NCI-H1105 (cell line): ENCODE measurements at places on chromosomes 12 and 14.

- DNase-seq, result no peak
Observed at GRCh38 chr12:67964456-67964855, 24.8 kb upstream of the IFNG-AS1 start.

GRCh38 chr12:47896633-47897032 lies 8.2 kb downstream of the VDR start:
- no peak for DNase-seq

DNA sequence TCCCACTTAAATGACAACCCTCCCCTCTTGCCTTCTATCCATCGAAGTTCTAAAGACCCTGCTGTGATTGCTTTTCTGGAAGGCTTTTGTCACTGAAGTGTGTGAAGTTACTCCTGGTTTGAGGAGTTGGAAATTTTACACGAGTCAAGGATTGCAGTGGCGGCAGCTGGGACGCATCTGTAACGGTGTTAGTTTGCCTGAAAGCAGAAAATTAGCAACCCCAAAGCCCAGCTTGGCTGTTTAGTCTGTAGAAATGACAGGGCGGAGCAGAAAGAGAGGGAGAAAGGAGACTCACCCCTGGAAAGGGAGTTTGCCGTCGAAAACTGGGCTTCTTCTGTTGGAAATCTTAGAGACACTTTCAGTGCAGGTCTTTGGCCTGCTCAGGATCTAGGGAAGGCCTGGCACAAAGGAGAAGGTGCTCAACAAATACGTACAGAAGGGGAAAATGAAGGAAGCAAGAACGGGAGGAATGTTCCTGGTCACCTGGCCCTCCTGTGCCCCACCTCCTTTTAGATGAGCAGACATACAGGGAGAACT lies 931 bp upstream of the MYF5 start:
- no peak for DNase-seq

GRCh38 chr14:89131004-89131750 lies 285.9 kb downstream of the FOXN3 start:
- DNase-seq, result no peak

DNA sequence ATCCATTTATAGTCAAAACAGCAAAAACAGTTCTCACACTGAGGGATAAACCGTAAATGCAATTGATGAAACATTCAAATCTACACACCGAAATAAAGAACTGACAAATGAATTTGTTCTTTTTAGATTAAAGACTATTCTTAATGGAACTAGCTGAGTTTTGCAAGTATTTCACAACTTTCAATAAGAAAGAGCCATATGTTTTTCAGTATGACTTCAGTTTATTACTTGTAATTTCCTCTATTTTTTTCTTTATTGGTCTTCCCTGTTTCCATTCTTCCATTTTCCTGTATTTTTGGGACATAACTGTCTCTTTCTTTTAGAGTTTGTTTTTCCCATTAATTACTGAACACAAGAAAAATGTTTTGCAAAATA lies 4.3 kb downstream of the BCAT1 start:
- no peak for DNase-seq

DNA sequence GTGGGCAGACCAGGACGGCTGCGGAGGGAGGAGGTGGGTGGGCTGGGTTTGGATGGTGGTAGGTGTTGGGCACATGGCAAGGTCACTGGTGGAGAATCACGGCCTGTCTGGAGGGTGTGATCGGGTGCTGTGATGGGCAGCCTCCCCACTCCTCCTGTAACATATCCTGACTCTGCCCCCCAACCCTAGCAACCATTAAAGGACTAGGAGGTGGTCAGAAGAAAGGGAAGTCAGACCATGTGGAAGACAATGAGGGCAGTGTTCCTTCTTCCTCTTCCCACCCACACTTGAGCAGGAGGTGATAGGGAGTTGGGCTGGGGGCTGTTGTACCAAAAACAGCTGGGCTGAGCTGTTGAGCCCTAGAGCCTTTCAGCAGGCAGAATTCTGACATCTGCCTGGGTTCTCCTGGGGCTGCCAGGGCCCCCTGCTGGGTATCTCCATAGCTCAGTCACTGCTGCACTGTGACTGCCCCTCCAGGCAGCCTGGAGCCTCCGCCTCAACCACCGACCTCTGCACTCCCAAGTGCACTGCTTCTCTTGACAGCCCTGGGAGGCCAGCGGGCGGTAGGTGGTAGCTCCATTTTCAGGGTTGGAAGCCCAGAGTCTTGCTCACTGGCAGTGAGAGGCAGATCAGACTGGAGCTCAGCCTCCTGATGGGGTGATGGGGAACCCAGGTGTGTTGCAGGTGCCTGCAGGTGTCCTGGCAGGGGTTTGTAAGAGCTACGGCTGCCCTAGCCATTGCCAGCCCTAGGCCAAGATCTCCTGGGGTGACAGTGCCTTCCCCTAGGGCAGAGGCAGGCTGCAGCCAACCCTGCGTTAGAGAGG lies 15.4 kb downstream of the VASH1 start:
- DNase-seq, result no peak

DNA sequence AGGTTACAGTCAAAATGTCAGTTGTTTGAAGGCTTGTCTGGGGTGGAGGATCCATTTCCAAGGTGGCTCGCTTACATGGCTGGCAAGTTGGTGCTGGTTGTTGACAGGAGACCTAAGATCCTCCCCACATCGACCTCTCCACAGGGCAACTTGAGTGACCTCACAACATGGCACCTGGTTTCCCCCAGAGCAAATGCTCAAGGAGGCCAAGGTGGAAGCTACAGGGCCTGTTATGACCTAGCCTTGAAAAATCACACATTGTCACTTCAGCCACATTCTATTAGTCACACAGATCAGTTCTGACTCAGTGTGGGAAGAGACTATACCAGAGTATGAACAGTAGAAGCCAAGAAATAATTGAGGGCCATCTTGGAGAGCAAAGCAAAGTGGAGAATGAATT lies 11.3 kb upstream of the GNG2 start:
- no peak for DNase-seq

GRCh38 chr12:41264281-41264680 lies 76.2 kb downstream of the PDZRN4 start:
- DNase-seq, result no peak

- DNase-seq, result no peak
Observed at GRCh38 chr12:77213319-77213718, 147.9 kb upstream of the E2F7 start.

- DNase-seq, result no peak
Observed at GRCh38 chr12:75578546-75578945, 67.1 kb upstream of the KRR1 start.

GRCh38 chr14:76337635-76338545 lies 38.0 kb upstream of the ESRRB start:
- DNase-seq, result no peak

GRCh38 chr12:102093319-102093718 lies 26.6 kb downstream of the NUP37 start:
- no peak for DNase-seq

- DNase-seq, result no peak
Observed at GRCh38 chr12:113416091-113416754, 6.0 kb upstream of the SDSL start.

- DNase-seq, result no peak
Observed at GRCh38 chr14:88128816-88129215, 123.9 kb downstream of the GPR65 start.

GRCh38 chr14:94681300-94682060 lies 69.3 kb downstream of the SERPINA3 start:
- DNase-seq, result no peak

DNA sequence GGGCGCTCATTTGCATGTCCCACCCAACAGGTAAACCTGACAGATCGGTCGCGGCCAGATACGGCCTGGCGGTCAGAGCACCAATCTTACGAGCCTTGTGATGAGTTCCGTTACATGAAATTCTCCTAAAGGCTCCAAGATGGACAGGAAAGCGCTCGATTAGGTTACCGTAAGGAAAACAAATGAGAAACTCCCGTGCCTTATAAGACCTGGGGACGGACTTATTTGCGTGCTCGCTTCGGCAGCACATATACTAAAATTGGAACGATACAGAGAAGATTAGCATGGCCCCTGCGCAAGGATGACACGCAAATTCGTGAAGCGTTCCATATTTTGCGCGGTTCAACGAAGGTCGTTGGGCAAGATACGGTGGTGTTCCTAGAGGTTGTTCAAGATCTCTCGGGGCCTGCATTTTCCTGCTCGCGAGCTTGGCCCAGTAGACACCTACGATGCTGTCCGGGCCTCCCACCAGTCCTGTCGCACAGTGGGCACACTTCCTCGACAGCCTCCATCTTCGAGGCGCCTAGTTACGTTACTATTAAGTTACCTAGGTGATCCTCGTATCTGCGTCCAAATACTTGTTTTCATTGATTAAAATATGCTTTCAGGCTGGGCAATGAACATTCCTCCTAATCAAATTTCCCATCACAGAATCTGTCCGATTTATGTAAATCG lies at the start of gene RNU6-7:
Gene RNU6-7, plus strand, starts transcription at position 230 of the 675 bp plus-strand sequence.
- peak; percentile 38 for DNase-seq

DNA sequence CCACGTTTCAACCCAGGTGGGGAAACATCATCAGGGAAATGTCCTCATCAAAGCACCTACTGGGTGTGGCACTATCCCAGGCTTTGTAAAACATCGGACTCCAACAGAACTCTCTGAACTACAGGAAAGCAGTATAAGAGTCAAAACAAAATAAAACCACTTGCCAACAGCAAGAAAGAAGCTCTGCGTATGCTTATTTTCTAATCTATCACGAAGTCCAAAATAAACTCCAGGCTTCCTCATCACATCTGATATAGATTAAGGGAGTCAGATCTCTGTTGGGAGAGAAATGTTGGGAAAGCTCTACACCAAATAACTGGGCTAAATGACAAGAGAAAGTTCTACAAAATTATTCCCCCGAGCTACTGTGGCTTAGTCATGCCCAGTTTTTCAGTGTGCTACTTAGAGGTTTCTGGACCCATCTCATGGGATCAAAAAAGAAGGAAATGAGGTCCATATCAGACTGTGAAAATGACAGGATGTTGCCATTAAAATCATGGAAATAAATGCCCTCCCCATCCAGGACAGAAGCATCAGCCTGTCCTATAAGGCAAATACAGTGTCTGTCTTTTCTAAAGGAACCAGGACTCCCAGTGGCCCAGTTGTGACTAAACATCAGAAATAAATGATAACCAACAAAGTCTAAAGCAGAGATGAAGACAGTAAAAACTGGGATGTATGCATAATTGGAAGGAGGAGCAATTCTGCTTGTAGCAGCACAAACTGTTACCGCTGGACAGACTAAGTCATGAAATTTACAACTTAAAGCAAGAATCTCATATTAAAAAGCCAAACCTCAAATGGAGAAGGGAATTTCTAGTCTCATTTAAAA lies 149.5 kb downstream of the STXBP6 start:
- DNase-seq, result no peak

DNA sequence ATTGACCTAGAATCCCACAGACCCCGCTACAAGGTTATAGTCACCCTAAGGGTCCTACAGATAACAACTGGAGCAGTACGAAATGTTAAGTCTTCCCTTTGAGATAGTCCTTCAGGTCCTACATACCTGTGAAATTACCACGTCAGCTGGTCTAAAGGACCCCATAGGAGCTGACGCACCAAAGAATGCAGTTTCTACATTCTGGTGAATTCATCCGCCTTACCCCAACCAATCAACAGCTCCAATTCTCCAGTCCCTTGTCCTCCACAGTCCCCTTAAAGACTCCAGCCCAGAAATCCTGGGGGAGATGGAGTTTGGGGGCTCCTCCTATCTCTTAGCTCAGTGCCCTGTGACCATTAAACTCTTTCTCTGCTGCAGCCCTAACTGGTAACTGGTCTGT lies 36.2 kb upstream of the PRMT8 start:
- no peak for DNase-seq
